ENCODE measurements at places on chromosomes 3 and 15.

DNA sequence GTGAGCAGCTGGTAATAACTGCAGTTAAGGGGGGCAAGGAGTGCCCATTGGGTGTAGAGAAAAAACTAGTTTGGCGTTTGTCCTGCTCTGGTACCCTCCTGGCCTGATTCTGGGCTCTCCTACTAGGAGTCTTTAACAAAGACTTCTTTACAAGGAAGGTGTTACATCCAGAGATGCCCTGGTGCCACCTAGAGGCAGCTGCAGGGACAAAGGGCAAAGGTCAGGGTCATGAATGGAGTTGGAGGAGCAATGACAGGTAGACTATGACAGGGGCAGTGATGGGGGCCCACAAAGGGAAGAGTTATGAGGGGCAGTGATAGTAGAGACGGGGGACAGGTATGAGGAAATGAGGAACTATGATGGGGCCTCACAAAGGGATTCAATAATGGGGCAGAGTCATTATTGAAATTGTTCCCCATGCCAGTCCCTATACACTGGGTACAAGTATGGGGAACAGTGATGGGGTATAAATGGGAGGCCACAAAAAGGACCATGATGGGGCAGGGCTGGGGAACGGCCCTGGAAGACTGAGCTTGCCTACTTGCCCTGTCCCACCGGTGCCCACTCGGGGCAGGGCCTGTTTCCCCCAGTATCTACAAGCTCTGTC is 7.9 kb downstream of the CCDC71 start:
- no peak for DNase-seq

- peak; percentile 89 for DNase-seq
Measured at GRCh38 chr3:169769287-169770181, at the start of gene ACTRT3. TSS of gene ACTRT3 (minus strand) at chr3:169769561. CDS start at chr3:169769520, 41 bp downstream.

DNA sequence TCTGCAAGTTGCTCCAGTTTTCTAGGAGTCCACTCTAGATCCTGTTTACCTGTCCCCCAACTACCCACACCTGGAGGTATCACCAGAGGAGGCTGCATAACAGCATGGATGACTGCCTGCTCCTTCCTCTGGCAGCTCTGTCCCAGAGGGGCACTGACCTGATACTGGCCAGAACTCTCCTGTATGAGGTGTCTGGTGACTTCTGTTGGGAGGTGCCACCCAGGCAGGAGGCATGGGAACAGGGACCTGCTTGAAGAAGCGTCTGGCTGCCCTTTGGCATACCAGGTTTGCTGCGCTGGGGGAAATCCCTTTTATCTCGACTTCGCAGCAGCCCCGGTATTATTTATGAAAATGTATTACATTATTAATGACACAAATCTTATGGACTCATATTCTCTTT is 1163.6 kb downstream of the NSUN3 start:
- DNase-seq = no peak

DNA sequence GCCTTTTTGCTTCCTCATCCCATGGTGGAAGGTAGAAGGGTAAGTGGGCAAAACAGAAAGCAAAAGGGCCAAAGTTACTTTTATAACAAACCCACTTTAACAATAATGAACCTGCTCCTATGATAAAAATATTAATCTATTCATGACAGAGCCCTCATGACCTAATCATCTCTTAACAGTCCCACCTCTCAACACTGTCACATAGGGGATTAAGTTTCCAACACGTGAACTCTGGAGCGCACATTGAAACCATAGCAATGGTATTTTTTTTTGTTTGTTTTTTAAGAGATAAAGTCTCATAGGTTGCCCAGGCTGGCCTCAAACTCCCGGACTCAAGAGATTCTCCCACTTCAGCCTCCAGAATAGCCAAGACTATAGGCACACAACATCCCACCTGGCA is 30.7 kb downstream of the KATNBL1 start:
- DNase-seq = no peak

DNA sequence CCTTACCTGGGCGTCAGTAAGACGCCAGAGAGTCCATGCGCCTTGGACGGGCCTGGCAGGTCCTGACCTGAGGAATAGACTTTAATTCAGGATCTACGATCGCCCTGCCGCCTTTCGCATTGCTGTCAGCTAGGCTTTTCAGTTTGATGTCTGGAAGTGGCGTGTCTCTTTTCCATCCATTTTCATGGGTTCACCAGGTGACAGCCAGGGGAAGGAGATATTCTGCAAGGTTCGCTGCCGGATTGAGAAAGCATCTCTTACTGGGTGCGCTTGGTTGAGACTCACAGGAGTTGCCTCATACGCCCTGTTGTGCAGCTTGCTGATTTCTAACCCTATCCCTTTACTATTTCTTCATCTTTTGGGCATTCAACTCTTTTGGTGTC is 7.4 kb downstream of the EPHA3 start:
- no peak for DNase-seq

DNA sequence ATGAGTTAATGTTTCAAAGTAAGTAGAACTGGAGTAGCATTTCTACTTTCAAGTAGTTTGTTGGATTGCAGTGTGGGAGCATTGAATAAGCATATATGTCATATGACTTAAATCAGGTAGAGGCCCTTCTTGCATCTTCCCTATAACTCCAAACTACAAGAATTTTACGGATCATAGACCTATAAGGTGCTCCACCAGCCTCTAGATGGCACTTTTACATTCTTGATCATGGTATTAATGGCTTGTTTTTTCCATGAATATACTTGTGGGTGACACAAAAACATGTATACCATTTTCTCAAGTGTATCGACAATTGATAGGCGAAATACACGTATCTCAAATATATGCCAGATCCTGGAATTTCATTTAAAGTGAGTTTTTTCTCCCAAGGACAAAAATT is 311.1 kb downstream of the ZPLD1 start:
- DNase-seq = no peak

- DNase-seq = no peak
Measured at GRCh38 chr3:97996988-97997387, 24.8 kb upstream of the RIOX2 start.

DNA sequence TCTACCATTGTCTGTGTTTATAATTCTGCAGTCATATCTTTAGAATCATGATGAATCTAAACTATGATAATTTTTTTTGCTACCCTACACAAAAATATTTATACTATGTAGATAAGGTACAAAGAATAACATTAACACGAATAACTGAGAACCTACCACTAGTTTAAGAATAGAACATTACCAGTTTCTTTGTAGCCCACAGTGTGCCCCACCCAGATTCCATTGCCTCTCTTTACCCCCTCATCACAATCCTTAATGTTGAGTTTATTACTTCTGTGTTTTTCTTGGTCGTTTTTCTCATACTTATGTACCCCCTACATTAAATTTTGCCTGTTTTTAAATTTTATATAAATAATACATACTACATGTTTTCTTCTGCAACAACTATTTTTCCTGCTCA is 140.5 kb downstream of the BBX start:
- no peak for DNase-seq

DNA sequence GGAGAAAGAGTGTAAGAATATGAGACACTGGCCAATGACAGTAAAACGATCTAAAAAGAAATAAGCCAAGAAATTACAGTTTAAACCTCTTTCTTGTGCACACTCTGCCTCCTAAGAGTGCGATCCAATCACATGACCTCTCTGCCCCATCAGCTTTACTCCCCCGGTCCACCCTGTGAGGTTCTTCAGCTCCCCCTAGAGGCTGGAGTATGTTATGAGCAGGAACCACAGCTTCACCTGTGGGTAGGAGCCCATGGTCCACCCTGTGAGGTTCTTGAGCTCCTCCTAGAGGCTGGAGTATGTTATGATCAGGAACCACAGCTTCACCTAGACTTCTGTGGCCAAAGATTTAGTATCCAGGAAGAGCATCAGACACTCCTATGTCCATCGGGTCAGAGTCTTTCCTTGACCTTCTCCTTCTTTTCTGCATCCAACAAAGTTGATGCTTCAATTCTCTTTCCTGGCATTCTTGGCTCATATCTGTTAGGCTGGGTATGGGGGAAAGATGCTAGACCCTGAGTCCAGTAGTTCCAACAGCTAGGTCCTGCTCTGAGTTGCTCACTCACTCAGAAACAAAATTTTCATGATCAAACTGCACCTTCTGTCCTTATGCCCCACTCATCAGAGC is 164.0 kb downstream of the MINAR1 start:
- no peak for DNase-seq

DNA sequence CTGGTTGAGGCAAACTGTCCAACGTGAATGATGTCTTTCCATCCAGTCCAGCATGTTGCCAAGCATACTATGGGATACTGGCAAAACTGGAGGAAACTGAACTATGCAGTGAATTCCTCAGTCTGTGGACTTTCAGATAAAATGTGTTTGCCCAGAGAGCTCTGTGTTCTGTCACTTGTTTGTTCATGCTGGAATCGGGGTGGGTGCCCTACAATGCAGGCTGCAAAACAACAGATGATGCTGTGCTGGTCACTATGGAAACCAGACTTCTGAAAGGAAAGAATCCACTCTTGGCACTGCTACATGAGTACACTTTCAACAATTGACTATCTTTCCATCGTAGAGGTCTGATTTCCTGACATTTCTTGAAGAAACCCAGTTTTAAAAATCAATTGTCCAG is 272.5 kb upstream of the ARHGEF26 start:
- DNase-seq = peak; percentile 34

- no peak for DNase-seq
Measured at GRCh38 chr3:53555068-53555588, 60.7 kb downstream of the CACNA1D start.

GRCh38 chr3:149245738-149246451 is 24.3 kb upstream of the CP start:
- no peak for DNase-seq

DNA sequence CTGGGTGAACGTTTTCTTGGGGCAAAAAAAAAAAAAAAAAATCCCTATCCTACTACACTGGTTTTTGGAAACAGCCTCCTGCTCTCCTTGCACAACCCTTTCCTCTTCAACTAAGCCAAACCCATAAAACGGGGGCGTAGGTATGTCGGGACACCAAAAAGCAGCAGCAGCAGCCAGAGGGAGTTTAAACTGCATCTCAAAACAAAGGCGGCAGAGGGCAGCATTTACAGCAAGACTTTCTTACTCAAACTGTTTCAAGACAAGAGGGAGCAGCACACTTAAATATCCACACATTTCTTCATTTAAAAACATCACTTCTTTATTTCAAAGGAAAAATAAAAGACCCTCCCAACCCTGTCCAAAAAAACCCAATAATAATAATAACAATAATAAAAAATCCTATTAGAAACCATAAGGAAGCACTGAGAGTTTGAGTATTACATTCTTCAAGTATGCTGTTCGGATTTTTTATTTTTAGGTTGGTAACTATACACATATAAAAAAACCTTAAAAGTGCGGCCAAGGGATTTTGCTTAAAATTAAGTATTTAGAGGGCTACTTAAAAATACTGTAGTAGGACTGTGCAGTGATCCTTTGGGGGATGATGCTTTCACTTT is 43.9 kb upstream of the PLXND1 start:
- no peak for DNase-seq

- peak; percentile 84 for DNase-seq
Measured at GRCh38 chr3:42443819-42444436, 33.5 kb upstream of the LYZL4 start.

- no peak for DNase-seq
Measured at GRCh38 chr3:96213393-96213792, 601.0 kb upstream of the EPHA6 start.

- no peak for DNase-seq
Measured at GRCh38 chr15:88800026-88800425, 3.2 kb upstream of the ACAN start.

All from Right ventricle myocardium inferior (tissue), 1 donor.